ENCODE measurements at places on chromosomes 16 and 17.

GRCh38 chr16:50193594-50193993 is 40.5 kb downstream of the TENT4B start:
- no peak for DNase-seq

DNA sequence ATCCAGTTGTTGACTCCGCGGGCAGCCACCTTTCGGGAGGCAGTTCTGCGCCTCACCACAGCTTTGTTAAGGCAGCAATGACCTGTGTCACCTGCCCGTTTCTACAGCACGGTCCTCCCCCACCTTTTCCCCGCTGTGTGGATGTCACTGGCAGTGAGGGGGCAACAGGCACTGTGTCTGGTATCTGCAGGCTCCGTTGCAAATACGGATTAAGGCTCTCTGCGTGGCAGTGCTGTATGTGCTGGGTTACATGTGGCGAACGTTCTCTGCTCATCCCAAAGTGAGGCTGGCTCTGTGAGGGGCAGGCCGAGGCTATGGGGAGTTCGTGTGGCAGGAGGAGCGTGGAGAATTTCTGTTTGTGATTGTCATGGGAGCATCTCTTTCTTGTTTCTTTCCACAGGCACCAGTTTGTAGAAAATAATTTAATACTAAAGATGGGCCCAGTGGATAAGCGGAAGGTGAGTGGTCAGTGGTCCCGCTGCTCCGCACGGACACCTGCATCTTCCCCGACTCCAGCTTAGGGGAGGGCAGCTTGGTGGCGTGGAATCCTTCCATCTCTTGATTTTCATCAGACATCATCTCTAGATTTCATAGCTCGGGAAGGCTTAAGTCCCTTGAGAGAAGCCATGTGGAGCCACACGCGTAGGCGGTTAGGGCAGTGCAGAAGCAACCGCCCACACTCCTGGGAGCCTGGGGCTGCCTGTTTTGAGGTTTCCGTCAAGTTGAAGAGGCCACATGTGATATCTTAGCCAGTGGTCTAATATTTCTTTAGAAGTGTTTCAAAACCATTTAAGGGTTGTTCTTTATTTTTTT is 57.8 kb downstream of the PDPK1 start:
- DNase-seq = no peak

DNA sequence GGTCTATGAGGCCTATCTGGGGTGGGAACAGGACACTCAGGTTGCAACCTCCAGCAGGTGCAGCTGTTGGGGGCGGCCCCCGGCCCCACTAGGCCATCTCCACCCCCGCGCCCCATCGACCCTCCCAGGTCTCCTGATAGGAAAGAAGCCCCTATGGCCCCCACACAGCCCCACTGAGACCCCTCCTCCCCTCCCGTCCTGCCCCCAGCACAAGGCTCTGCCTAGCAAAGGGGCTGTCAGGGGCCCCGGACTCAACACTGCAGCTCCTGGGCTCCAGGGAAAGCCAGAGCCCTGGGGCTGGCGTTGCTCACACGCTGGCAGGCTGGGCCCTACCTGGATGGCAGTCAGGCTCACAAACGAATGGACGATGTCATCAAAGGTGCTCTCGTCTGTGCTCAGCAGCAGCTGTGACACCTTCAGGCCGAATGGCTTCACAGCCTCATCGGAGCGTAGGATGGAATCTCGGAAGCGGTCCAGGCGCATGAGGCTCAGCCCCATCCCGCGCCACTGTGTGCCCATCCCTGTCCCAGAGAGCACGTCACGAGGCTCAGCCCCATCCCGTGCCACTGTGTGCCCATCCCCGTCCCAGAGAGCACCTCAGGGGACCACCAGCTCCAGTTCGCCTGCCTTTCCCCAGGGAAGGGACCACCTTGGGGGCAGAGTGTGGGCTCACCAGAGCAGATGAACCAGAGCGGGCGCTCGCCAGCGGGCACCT is 7.3 kb downstream of the FASN start:
- DNase-seq = no peak

- no peak for DNase-seq
Measured at GRCh38 chr17:72351884-72352346, 231.1 kb downstream of the SOX9 start.

DNA sequence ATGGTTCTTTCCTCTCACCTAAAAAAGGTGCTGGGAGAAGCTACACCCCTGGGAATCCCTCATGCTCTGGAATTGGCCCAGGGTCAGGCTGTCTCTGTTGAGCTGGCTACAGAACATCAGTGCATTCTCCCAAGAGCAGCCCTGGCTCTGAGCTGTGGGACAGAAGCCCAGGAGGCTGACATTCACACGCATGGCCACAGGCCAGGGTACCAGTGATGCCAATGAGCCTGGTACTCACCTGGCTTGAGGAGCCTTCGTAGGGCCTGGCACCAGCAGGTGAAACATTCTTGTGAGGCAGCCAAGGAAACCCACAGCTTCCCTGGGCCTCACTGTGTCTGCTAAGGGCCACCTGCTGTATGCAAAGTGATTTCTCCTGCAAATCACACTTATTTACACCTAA is 121.7 kb upstream of the CCL2 start:
- DNase-seq = no peak

DNA sequence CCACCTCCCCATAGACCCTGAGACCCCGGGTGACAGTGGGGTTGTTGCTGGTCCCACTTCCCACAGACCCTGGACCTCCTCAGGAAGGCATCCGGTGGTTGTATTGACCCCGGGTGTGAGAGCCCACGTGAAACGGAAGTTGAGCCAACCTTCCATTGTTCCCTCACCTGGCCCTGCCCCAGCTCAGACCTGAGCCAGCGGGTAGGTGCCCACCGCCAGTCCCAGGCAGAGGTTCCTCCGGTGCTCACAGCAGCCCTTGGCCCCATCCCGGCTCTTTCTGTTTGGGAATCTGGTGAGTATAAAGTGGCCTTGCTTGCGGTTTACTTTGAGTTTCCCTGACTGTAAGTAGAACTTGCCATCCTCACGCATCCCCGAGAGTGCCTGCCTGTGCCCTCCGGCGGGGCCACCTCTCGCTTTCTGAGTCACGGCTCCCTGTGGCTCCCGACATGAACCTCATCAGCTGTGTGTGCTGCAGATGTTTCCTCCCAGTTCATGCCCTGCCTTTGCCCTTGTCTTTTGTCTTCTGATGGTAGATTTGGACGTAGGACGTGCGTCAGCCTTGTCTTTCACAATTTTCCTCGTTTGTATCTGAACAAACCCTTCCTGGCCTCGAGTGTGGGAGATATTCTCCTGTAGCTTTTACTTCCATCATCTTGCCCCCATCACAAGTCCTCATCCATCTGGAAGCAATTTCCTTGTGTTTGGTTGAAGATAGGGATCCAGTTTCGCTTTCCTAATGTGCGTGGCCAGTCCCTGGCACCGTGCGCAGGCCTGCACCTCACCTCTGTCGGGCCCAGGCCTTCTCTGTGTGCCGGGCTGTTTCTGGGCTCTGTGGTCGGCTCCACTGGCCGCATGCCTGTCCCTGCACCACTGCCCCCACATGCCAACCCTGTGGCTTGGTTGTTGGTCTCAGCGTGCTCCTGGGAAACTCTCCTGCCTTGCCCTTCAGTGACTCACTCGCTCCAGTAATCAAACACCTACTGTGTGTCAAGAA is 76.0 kb downstream of the METRNL start:
- DNase-seq = peak; percentile 68

DNA sequence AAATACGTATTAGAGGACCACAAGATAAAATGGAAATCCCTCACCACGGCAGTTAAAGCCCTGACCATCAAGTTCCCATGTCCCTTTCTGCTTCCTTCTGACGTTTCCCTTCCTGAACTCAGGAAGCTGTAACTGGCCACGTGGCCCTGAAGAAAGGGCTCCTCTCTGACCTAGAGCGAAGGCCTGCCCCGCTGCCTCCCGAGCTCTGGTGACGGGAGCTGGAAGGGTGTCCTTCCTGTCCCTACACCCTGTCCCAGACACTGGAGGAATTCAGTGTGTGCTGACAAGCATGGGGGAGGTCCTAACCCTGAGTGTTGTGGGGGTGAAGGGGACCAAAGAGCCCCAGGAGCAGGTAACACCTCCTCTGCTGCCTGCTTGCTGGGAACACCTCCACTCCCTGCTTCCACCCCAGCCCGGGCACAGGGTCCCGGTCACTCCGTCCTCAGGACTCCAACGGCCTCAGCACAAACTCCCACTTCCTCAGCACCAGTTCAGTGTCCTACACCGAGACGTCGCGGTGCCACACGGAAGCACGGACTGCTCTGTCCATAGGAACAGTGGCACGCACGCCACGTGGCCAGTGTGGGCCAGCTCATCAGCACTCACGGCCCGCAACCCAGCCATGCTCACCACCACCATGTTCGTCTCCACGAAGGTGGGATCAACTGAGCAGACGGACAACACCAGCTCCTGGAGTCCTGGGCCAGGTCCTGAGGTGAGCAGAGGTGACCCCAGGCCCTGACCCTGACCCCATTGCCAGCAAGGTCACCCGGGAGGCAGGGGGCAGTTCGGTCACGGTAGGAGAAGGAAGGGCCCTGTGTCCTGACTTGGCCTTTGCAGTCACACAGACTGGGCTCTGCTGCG is 16.9 kb downstream of the TMEM235 start:
- DNase-seq = no peak

GRCh38 chr17:27525836-27526603 is 69.8 kb downstream of the KSR1 start:
- no peak for DNase-seq

- no peak for DNase-seq
Measured at GRCh38 chr17:37492167-37492566, 2.5 kb downstream of the DUSP14 start.

GRCh38 chr17:61408151-61409041 is 8.8 kb downstream of the TBX2 start:
- DNase-seq = no peak

GRCh38 chr17:9862220-9862619 is 36.5 kb downstream of the GLP2R start:
- no peak for DNase-seq

GRCh38 chr17:56890390-56890789 is 23.5 kb downstream of the TRIM25 start:
- no peak for DNase-seq

DNA sequence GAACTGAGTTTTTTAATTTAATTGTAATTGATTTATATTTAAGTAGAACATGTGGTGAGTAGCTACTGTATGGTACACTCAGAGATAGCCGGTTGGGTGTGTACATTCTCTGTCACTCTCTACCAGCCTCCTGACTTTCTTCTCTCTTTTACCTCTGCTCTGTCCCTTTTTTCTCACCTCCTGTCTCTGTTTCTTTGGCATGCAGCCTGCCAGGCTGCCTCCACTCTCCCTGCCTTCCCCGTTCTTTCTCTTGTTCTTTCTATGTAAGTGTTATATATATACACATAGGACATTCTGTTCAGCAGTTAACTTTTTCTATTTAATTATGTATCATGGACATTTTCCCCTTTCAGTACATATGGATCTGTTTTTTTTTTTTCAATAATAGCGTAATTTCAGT is 50.8 kb downstream of the MRTFB start:
- no peak for DNase-seq

DNA sequence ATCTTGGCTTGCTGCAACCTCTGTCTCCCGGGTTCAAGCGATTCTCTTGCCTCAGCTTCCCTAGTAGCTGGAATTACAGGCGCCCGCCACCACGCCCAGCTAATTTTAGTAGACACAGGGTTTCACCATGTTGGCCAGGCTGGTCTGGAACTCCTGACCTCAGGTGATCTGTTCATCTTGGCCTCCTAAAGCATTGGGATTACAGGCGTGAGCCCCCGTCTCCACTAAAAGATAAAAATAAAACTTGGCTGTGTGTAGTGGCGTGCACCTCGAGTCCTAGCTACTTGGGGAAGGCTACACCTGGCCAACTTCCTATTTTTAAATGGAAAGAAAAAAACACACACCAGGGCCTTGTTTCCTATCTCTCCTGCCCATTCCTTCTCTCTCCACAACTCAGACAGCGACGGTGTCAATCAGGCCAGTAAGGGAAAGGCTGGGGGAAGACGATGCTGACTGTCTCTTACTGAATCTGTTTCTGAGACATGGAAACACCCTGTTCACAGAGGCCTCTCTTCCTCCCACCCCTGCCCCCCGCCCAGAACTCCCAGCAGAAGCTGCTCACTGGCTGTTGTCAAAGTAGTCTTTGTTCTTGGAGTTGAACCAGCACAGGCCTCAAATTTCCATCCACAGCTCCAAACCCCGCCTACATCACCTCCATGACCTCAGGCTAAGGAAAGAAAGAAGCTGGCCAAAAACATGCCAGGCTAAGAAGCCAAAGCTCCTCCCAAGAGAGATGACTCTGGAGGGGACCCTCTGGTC is 96.6 kb downstream of the NXN start:
- peak; percentile 16 for DNase-seq

DNA sequence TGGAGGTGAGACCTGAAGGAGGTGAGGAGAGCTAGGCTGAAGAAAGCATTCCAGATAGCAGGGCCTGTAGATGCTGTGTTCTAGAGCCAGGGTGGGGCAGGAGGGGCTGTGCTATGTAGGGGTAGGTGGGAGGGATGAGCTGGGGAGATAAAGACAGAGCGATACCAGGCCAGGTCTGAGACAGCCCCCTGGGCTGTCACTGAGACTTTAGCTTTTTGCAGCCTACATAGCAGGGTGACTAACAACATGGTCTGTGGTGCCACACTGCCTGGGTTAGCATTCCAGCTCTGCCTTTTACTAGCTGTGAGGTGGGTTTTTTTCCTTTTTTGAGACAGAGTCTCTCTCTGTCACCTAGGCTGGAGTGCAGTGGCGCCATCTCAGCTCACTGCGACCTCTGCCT is 14.3 kb downstream of the NUP85 start:
- DNase-seq = no peak

- DNase-seq = no peak
Measured at GRCh38 chr16:17963185-17963836, 373.2 kb downstream of the NPIPA8 start.

- DNase-seq = no peak
Measured at GRCh38 chr17:73998249-73998648, 205.2 kb upstream of the RPL38 start.

DNA sequence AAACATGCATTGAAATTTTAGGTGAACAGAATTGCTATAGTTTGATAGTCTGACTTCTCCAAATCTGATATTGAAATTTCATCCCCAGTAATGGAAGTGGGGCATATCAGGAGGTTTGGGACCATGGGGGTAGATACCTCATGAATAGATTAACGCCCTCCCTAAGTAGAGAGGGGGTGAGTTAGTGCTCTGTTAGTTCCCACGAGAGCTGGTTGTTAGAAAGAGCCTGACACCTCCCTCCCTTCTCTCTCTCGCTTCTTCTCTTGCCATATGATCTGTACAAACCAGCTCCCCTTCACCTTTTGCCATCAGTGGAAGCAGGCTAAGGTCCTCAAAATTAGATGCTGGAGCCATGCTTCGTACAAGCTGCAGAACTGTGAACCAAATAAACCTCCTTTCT is 78.8 kb downstream of the BRIP1 start:
- no peak for DNase-seq

DNA sequence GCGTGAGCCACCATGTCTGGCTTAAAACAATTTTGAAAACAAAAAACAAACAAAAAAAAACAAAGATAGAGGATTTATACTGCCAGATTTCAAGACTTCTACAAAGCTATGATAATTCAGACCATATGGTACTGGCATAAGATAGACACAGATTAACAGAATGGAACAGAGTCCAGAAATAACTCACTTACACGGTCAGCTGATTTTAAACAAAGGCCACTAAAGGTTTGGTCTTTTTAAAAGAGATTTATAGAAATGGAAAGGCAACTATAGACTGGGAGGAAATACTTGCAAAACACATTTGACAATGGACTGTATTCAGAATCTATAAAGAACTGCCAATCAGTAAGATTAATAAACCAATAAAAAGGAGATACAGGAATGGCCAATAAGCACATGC is 48.6 kb upstream of the MNT start:
- no peak for DNase-seq

GRCh38 chr16:11056090-11056992 is 112.0 kb downstream of the CLEC16A start:
- no peak for DNase-seq

- no peak for DNase-seq
Measured at GRCh38 chr16:67999985-68000384, 701 bp upstream of the DPEP2 start.

GRCh38 chr16:70494202-70494770 is 29.1 kb downstream of the COG4 start:
- DNase-seq = no peak
